GM13976 (cell line): ENCODE measurements at places on chromosomes 16 and 17.

GRCh38 chr16:11896486-11897176 lies 19.1 kb downstream of the GSPT1 start:
- no peak for DNase-seq

DNA sequence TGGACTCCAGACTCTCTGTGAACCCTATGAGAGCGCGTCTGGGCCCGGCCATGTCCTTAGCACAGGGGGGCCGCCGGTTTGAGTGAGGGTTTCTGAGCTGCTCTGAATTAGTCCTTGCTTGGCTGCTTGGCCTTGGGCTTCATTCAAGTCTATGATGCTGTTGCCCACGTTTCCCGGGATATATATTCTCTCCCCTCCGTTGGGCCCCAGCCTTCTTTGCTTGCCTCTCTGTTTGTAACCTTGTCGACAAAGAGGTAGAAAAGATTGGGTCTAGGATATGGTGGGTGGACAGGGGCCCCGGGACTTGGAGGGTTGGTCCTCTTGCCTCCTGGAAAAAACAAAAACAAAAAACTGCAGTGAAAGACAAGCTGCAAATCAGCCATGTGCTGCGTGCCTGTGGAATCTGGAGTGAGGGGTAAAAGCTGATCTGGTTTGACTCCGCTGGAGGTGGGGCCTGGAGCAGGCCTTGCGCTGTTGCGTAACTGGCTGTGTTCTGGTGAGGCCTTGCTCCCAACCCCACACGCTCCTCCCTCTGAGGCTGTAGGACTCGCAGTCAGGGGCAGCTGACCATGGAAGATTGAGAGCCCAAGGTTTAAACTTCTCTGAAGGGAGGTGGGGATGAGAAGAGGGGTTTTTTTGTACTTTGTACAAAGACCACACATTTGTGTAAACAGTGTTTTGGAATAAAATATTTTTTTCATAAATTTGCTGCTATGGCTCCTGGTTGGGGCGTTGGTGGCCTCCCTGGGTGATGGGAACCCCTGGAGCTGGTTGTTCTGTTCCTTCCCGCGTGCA lies 23.1 kb downstream of the STAT5A start:
- DNase-seq = no peak

DNA sequence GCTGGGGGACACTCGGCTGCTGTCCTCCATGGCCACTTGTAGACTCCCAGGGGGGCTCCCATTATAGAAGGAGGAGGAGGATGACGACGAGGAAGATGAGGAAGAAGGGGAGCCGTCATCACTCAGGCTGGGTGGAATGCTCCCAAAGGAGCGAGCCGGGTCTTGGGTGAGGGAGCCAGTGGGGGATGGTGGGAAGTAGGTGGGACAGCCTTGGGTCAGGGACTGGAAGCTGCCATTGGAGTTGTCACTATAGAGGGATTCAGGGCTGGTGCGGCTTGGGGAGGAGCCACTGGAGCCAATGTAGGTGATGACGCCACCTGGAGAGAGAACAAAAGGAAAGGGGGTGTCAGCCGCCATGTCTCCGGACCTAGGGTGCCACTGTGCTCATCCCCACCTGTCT lies 3.3 kb downstream of the NR1D1 start:
- no peak for DNase-seq

DNA sequence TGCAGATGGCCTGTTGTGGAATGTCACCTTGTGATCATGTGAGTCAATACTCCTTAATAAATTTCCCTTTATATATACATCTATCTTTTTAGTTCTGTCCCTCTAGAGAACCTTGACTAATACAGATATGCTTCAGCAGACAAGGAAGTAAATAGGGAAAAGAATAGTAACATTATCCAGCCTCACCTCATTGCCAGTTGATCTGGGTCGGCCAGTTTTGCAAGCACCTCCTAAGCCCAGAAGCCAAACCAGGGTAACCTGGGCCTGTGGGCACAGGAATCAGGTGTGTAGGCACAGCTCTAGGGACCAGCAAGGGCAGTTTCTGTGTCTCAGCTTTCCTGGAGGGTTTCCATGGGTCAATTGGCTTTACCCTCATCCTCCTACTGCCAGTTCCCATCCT lies 11.9 kb upstream of the CCL17 start:
- no peak for DNase-seq
